ENCODE measurements at places on chromosomes 4 and X. TPM values are rescaled to one million over a fixed set of nuclear protein-coding genes. Genes with fewer than 3 reads are reported as not detected.

MAP3K15 gene
- total RNA-seq = 1.8 TPM

ATP8A1 gene
- total RNA-seq = 0.09 TPM

GC gene
- not detected for total RNA-seq

NPY1R gene
- 0.19 TPM for total RNA-seq

NUDT9 gene
- 21.8 TPM for total RNA-seq

NDP gene
- not detected for total RNA-seq

GUCY1A1 gene
- not detected for total RNA-seq
